AG04450 (cell line): ENCODE measurements at places on chromosomes 13 and 19.

GRCh38 chr13:97430296-97430695 lies 3.7 kb upstream of the RAP2A start:
- DNase-seq: no peak

DNA sequence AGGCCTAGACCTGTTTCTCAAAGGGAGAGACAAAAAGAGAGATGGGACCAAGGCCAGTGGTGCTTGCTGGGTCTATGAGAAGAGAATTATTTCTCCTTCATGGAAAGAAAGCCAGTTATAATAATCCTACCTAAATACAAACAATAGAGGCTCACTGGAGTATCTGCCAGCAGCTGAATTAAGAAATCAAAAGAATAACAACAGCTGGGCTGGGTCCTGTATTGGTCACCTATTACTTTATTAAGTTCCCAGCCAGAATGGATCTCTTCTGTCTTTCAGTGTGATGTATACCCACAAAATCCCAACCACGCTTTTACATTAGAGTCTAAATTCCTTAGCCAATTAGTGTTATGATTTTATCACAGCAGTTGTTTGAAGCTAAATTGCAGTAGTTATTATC lies 297.8 kb upstream of the DACH1 start:
- no peak for DNase-seq

DNA sequence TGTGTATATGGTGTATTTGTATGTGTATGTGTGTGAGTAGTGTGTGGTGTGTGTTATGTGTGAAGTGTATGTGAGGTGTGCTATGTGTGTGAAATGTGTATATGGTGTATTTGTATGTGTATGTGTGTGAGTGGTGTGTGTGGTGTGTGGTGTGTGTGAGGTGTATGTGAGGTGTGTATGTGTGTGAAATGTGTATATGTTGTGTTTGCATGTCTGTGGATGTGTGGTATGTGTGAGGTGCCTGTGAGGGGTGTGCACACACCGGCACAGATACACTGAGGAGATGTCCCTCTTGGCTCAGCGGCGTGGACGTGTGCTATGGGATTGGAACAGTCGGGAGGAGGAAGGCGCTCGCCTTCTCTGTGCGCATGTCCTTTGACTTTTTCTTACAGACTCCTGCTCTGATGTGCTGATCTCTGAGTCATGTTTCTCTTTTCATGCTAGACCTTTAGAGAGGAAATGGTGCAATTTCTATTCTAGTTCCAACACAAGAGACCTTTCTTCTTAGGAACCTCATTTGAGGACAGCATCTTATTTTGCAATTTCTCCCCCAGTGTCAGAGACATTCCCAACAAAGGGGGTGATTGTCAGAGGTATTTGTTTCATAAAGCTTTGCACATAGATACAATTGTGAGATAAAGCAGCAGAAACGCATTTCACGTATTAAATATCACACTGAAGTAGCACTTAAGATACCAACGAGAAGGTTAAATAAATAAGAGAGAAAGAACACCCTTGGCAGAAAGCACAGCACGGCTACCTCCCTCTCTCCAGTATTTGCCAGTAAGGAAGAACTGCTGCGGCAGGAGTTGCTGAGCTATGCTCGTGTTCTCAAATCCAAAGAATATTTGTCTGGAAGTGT lies 11.3 kb upstream of the TNFRSF19 start:
- DNase-seq: peak; percentile 58

GRCh38 chr19:34838753-34839431 lies 65.9 kb upstream of the ZNF599 start:
- no peak for DNase-seq

DNA sequence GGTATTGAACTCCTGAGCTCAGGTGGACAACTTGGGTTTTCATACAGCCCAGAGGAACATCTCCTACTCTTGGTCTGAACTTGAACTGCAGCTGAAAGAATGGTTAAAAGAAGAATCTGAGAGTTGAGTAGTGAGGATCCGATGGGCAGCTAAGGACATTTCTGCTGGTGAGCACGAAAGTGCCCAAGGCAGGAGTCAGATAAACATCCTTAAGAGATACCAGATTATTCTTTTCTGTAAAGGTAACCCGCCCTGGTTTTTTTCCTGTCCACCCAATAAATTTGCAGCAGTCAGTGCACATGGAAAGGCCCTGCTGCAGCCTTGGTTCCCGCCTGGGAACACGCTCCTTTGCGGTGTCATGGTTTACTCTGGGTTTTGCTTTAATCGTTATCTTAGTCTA lies 78.4 kb upstream of the ARHGEF7 start:
- no peak for DNase-seq

GRCh38 chr19:36030264-36031148 lies 2.2 kb downstream of the CLIP3 start:
- DNase-seq: no peak

DNA sequence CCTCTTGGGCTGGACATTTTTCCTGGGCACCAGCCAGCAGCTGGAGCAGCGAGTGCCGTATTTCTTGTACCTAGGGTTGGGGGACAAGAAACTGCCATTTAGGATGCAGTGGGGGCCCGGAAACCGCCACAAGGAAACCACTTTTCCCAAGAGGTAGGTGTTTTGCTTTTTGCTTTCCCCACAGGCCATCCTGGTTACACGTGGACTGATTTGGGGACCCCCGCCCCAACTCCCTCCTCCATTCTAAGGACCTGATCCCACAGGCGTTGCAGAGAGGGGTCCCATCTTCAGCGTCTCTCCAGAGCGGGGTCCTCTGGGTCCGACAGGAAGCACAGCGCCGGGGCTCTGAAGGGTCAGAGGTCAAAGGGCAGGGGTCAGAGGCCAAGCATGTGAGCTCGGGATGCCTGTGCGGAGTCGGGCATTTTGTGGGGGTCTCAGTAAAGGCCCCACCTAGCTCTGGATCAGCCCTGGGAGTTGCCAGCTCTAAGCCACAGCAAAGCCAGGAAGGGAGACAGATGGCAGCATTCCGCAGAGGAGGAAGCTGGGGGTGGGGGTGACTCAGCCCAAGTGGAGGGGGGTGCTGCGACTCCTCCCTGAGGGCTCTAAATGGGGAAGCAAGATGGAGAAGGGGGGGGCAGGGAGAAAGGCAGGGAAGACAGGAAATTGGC lies 4.3 kb downstream of the ZGLP1 start:
- DNase-seq: no peak

GRCh38 chr13:80684217-80684991 lies 343.5 kb upstream of the SPRY2 start:
- no peak for DNase-seq

DNA sequence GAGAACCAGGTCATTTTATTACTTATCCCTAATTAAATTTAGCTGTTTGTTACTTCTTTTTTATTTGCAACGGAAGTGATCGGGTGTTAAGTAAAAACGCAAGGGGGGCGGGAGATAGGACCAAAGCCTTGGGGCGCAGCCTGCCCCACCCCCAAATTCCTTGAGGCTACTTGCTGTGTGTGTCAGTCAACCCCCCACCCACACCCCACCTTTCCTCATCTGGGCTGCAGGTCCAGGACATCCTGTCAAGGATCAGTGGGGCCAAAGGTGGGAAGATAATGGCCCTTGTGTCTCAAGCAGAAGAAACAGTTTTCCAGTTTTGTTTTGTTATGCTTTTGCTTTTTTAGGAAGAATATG lies 1.2 kb upstream of the FOXO1 start:
- DNase-seq: no peak

- no peak for DNase-seq
Observed at GRCh38 chr13:71030784-71031183, 836.2 kb downstream of the DACH1 start.

DNA sequence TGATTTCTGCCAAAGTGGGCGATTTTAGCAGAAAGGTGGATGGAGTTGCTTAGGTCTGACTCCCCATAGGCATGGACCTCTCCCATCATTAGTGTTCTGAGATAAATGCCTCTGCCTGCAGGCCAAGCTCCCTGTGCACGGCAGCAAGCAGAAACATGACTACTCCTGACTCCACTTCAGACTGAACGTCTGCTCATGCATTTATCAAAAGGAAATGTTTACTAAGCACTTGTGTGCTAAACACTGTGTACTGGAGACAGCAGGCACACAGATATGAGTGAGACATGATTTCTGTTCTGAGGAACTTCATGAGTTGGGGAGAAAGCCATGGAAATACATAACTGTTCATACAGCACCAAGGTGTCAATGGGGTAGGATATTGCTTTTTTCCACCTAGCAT lies 149.6 kb downstream of the MIPEP start:
- no peak for DNase-seq

GRCh38 chr13:32150794-32151193 lies 119.2 kb downstream of the FRY start:
- DNase-seq: no peak

DNA sequence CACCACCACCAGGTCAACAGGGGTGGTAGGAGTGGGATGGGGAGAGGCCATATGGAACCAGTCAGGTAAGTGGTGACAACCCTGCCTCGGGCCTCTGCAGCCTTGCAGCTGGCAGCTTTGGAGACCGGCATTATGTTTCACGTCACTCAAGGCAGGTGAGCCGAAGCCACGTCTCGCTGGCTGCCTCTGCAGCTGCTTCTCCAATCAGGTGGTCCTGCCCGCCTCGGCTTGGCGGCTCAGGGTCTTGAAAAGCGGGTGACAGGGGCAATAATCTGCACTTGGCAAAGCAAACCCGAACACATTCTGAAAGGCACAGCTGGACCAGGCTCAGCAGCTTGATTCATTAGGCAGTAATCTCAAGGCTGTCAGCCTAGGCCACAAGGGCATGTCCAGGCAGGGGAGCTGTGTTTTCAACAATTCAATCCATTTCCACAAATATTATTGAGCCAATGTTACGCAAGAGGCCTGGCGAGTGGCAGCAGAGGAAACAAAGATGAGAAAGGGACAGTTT lies 77.4 kb upstream of the PCDH8 start:
- DNase-seq: no peak

DNA sequence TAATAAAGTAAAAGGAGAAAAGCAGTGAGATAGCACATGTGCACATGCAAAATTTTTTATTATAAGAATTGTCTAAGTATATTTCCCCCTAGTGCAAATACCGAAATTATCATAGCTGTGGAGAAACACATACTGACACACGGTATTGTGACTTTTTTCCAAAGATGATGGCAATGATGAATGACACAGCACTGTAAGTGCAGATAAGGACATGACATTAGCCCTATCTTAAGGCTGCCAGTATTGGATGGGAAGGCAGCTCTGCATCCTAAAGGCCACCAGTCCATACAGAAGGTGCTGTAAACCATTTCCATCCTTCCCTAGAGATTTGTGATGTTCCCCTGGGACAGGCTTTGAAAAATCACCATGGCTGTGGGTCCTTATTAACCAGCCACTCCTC lies 11.5 kb upstream of the MICU2 start:
- no peak for DNase-seq

DNA sequence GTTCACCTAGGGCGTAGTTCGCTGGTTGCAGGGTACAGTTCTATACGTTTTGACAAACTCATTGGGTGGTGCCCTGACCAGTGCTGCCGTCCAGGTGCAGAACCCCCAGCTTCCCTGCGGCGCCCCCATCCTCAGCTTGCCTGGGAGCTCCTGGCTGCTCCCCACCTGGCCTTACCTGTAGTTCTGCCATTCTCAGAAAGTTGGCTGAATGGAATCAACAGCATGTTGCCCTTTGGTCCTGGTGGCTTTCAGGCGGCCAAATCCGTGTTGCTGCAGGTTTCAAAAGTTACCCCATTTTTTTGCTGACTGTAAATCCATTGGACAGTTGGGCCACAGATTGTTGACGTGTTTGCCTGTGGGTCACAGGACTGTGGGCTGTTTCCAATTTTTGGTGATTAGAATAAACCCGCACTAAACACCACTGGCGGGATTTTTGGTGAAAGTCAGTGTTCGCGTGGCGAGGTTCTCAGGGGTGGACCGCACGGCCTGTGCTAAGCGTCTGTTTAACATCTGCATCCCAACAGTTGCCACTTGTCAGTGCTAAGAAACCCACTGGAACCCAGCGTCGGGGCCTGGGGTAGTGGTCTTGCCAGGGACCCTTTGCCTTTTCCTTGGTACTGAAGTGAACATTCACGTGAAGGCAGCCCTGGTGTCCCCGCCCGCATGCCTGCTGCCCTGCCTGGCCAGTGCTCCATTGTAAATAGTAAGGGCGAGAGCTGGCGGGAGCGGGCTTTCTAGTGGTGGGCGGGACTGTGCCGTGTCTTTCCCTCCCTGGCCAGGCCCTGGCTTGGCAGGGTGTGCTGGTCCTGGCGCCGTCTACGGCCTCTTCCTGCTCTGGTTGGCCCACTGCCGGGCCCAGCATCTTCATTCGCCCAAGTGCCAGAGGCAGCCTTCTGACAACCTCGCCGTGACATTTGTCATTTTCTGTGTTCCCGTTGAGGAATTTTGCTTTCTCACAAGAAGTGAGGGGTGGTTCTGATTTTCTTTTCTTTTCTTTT lies 3.3 kb downstream of the DOT1L start:
- no peak for DNase-seq

DNA sequence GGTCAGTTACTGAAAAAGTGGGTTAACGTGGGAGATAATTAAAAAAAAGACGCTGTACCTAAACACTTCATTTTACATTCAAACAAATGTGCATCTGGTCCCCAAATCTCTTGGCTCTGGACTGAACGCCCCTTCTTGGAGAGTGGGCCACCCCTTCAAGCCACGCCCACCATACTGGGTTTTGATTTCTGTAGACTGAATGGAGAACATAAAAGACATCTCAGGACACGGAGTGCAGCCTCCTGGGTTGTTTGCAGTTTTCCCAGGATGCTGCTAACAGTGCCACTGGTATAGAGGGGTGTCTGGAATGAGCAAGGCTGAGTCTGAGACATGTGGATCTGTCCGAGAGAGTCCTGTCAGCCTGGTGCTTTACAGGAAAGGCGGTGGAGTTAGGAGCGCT lies 10.6 kb downstream of the TFDP1 start:
- DNase-seq: no peak

DNA sequence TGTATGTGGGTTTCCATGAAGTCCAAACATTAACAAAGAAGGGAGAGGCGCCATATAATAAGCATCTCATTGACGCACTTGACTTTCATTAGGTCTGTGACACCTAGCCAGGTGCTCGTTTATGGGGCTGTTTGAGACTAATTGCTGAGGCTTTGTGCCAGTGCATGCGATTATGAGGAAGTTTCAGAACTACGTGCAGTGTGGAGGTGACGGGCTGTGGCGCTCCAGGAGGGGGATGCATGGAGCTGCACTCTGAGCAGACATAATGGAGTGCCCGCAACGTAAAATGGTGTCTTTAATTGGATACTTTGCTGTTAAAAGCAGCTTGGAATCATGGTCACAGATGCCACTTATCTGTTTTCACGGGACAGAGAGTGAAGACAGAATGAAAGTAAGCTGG lies 223.2 kb downstream of the FGF9 start:
- DNase-seq: no peak

DNA sequence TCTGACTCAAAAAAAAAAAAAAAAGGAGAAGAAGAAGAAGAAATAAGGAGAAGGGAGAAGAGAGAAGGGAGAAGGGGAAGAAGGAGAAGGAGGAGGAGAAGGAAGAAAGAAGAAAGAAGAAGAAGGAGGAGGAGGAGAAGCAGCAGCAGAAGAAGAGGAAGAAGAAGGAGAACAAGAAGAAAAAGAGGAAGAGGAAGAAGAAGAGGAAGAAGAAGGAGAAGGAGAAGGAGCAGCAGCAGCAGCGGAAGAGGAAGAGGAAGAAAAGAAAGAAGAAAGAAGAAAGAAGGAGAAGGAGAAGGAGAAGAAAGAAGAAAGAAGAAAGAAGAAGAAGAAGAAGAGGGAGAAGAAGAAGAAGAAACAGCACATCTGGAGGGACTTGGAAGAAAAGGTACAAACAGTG lies 4.1 kb upstream of the CNN1 start:
- DNase-seq: no peak
